ENCODE measurements at places on chromosomes 5 and 9. TPM values are rescaled to one million over a fixed set of nuclear protein-coding genes. Genes with fewer than 3 reads are reported as not detected.

DNA sequence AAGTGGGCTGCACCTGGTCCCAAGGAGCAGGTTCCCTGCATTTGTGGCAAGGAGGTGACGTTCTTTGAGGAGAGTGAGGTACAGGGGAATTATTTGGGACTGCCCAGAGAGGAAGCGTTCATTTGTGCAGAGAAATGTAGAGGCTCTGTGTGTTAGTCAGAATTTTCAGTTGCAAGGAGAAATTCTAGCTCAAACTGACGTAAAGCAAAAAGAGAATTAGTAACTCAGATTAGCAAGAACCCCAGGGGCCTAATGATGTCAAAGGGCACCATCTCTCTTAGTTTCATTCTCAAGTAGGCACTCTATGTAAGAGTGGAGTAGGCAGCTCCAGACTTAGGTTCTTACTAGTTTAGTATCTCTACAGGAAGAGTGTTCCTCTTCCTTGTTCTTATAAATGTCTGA, 2.4 kb upstream of the TXN start:
- no peaks in the 10 kb centered on the region for H3K36me3 ChIP-seq
- no peak overlapping the region for H3K27ac ChIP-seq
- no peak overlapping the region for H3K4me3 ChIP-seq
- DNase-seq, result no peak
- H3K27me3 ChIP-seq, result no peaks in the 10 kb centered on the region

GRCh38 chr5:147179562-147180147, 55.2 kb upstream of the STK32A start:
- H3K4me1 ChIP-seq, result peaks cover 22% of the 10 kb centered on the region
- no peak overlapping the region for H3K27ac ChIP-seq
- H3K4me3 ChIP-seq, result no peak overlapping the region
- H3K27me3 ChIP-seq, result no peaks in the 10 kb centered on the region
- no peaks in the 10 kb centered on the region for H3K36me3 ChIP-seq

GRCh38 chr5:57219386-57219785, 45.5 kb downstream of the GPBP1 start:
- no peak overlapping the region for H3K4me3 ChIP-seq
- H3K27me3 ChIP-seq, result no peaks in the 10 kb centered on the region
- peak overlapping the region; percentile 2 for H3K27ac ChIP-seq
- H3K4me1 ChIP-seq, result peaks cover 9% of the 10 kb centered on the region
- H3K36me3 ChIP-seq, result peaks cover 4% of the 10 kb centered on the region
- DNase-seq, result no peak

DNA sequence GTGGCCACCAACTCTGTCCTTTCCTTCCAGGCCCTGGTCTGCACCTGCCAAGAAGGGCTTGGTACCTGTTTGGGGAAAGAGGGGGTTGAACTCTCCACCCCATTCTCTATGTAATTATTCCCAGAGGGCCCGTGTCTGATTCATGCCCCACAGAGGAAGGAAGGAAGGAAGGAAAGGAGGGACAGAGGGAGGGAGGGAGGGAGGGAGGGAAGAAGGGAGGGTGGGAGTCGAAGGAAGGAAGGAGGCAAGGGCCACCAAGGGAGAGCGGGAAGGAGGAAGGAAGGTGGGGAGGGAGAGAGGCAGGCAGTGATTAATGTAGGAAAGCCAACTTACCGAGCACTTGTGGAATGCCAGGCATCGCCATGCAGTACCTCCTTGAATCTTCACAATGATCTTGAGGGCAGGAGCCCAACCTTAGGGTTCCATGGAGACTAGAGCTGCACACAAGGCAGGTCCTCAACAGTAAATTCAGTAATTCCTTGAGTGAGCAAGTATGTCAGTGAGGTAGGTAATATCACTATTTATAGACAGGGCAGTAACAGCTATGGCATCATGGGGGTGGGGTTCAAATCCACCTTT, 75.8 kb downstream of the FGF18 start:
- no peaks in the 10 kb centered on the region for H3K27me3 ChIP-seq
- no peaks in the 10 kb centered on the region for H3K36me3 ChIP-seq
- no peak overlapping the region for H3K27ac ChIP-seq

FOXI1 gene
- total RNA-seq, result not detected

- no peaks in the 10 kb centered on the region for H3K27me3 ChIP-seq
- no peak overlapping the region for H3K4me3 ChIP-seq
- H3K36me3 ChIP-seq, result no peaks in the 10 kb centered on the region
- H3K4me1 ChIP-seq, result no peaks in the 10 kb centered on the region
- DNase-seq, result no peak
These were observed 58.3 kb downstream of the SVEP1 start for GRCh38 chr9:110521206-110521605.

RABGAP1 gene
- 44.7 TPM for total RNA-seq

NRARP gene
- 7.3 TPM for total RNA-seq

IL13 gene
- not detected for total RNA-seq

FOCAD gene
- total RNA-seq, result 44.4 TPM

DNA sequence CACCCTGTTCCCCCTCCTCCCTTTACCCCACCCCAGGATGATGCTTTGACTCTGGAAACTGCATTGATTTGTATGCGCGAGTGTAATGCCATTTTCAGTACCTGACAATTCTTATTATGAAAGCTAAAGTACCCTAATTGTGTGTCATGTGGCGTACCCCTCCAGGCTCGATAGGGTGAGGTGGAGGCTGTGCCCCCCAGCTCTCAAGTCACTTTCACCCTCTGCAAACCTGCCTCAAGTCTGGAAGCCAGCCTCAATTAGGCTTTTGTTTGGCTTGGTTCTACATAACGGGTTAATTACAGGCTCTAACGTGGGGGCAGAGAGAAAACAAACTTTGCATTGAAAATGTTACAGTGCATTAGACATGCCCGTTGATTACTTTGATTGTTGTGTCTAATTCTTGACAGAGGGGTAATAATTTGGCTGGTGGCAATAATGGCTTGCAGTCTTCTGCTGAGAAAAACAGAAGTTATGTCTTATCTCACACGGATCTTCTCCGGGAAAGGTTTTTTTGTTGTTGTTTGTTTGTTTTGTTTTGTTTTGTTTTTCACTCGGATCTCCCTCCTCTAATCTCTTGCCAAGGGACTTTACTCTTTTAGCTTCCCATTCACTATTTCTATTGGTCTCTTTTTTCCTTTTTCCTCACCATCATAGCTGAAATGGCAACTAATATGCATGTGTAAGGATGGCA, 12.6 kb downstream of the ISL1 start:
- no peak for DNase-seq
- peaks cover 61% of the 10 kb centered on the region for H3K27me3 ChIP-seq
- H3K36me3 ChIP-seq, result no peaks in the 10 kb centered on the region
- H3K27ac ChIP-seq, result no peak overlapping the region
- H3K4me1 ChIP-seq, result no peaks in the 10 kb centered on the region
- H3K4me3 ChIP-seq, result no peak overlapping the region

- DNase-seq, result no peak
- no peaks in the 10 kb centered on the region for H3K4me1 ChIP-seq
- H3K27me3 ChIP-seq, result no peaks in the 10 kb centered on the region
- no peak overlapping the region for H3K4me3 ChIP-seq
- no peaks in the 10 kb centered on the region for H3K36me3 ChIP-seq
These were observed 96.8 kb upstream of the CTSL start for GRCh38 chr9:87629104-87629503.

- no peaks in the 10 kb centered on the region for H3K36me3 ChIP-seq
- H3K27me3 ChIP-seq, result no peaks in the 10 kb centered on the region
- H3K27ac ChIP-seq, result peak overlapping the region; percentile 88
These were observed 46.8 kb downstream of the CYSTM1 start for GRCh38 chr5:140221697-140222223.

GRCh38 chr5:38827525-38827924, 18.3 kb upstream of the OSMR start:
- H3K27ac ChIP-seq, result peak overlapping the region; percentile 24
- H3K4me3 ChIP-seq, result no peak overlapping the region
- DNase-seq, result peak; percentile 50
- H3K36me3 ChIP-seq, result no peaks in the 10 kb centered on the region

GRCh38 chr5:74948031-74948546, 81.9 kb upstream of the FAM169A start:
- no peaks in the 10 kb centered on the region for H3K36me3 ChIP-seq
- H3K27me3 ChIP-seq, result no peaks in the 10 kb centered on the region
- DNase-seq, result no peak
- H3K4me3 ChIP-seq, result no peak overlapping the region

DNA sequence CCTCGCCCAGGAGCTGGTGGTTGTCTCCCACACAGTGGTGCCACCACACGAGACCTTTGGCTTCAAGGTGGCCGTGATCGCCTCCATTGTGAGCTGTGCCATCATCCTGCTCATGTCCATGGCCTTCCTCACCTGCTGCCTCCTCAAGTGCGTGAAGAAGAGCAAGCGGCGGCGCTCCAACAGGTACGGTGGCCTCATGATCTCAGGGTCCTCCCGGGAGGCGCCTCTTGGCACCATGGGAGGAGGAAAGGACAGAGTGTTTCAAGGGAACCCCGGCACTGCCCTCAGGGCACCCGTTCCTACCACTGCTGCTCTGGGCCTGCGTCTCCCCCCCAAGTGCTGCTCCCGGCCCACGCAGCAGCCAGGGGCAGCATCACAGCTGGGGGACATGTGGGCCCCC, 18.2 kb upstream of the CARD19 start:
- H3K27ac ChIP-seq, result no peak overlapping the region
- H3K27me3 ChIP-seq, result no peaks in the 10 kb centered on the region
- no peak overlapping the region for H3K4me3 ChIP-seq
- no peaks in the 10 kb centered on the region for H3K36me3 ChIP-seq
- no peak for DNase-seq

DNA sequence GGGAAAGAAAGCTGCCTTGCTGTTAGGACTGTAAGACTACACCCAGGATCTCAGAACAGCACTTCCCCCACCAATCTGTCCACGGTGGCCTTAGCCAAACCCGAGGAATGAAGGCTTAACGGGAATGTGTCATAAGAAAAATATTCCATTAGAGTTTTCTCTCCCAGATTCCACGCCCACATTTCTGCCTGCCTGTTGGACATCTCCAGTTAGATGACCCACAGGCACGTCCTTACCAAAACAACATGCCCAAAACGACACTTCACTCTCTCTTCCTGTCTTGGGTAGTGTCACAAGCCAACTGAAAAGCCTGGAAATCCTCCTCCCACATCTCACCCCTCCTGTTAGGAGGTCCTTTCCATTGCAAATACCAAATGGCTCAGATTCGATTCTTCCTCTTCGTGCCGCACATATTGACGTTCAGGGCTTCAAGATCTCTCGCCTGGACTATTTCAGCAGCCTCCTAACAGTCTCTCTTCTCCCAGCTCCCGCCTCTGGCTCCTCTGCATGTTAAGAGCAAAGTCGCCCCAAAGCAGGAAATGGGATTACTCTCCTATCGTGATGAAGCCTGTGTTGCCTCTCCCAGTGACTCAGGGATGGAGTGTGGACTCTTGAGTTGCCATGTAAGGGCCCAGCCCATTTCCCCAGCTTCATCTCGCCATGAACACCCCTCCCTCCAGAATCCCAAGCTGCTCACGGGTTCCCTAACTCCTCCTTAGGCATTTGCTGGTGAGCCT, 159.3 kb downstream of the NR3C1 start:
- H3K36me3 ChIP-seq, result no peaks in the 10 kb centered on the region
- H3K27me3 ChIP-seq, result no peaks in the 10 kb centered on the region
- peak; percentile 98 for DNase-seq
- H3K27ac ChIP-seq, result peak overlapping the region; percentile 99
- H3K4me3 ChIP-seq, result peak overlapping the region; percentile 46
- H3K4me1 ChIP-seq, result peaks cover 51% of the 10 kb centered on the region

FBLL1 gene
- 3.3 TPM for total RNA-seq

- H3K27me3 ChIP-seq, result no peaks in the 10 kb centered on the region
- H3K4me1 ChIP-seq, result no peaks in the 10 kb centered on the region
- H3K27ac ChIP-seq, result no peak overlapping the region
- H3K4me3 ChIP-seq, result no peak overlapping the region
- no peak for DNase-seq
These were observed 18.9 kb downstream of the GOLPH3 start for GRCh38 chr5:32155211-32155610.

GRCh38 chr5:558326-558725, 34.1 kb upstream of the SLC9A3 start:
- H3K4me3 ChIP-seq, result no peak overlapping the region
- H3K27ac ChIP-seq, result no peak overlapping the region
- peaks cover 8% of the 10 kb centered on the region for H3K27me3 ChIP-seq

DNA sequence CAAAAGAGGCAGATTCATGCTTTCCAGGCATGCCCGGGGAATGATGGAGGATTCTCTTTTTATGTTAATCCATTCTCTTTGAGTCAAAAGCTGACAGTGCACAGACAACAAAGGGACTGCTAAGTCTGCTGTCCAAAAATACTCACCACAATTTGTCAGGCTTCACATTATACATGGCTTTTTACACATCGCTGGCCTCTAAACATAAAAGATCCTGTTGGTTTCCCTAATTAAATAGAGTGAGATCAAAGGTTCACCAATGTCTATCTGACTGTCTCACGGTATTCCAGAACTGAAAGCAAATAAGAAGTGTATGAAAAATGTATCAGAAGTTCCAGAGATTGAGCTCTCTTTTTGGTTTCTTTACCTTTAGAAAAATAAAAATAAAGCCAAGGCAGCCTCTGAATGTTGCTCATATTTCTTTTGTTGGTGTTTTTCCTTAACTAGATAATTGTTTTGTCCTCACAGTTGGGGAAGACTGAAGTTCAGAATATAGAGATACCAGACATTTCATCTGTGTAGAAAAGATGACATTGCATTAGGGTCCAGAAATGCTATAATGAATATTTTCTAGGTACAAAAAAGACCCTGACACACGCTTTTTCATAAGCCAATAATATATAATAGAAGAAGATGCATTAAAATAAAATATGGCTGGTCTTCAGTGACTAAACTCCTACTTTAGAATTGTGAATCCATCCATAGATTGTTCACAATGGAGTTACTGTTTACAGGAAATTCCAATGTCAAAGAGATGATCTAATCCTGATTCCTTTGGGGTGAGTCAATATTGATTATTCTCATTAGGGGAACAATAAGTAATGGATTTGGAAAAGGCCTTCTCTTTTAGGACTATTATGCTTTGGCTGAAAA, 688.2 kb upstream of the CDH6 start:
- H3K27me3 ChIP-seq, result no peaks in the 10 kb centered on the region
- H3K4me3 ChIP-seq, result no peak overlapping the region
- peaks cover 6% of the 10 kb centered on the region for H3K4me1 ChIP-seq
- peak; percentile 76 for DNase-seq
- no peaks in the 10 kb centered on the region for H3K36me3 ChIP-seq

GRCh38 chr5:143041-143440, 48.3 kb upstream of the LRRC14B start:
- no peak overlapping the region for H3K4me3 ChIP-seq
- peaks cover 6% of the 10 kb centered on the region for H3K36me3 ChIP-seq
- no peak overlapping the region for H3K27ac ChIP-seq
- H3K4me1 ChIP-seq, result no peaks in the 10 kb centered on the region
- no peaks in the 10 kb centered on the region for H3K27me3 ChIP-seq
- no peak for DNase-seq

RAPGEF6 gene
- total RNA-seq, result 14.9 TPM

CER1 gene
- 2.8 TPM for total RNA-seq

GRCh38 chr9:33620738-33621439, 96.8 kb downstream of the ANKRD18B start:
- H3K27ac ChIP-seq, result no peak overlapping the region
- peaks cover 8% of the 10 kb centered on the region for H3K4me1 ChIP-seq
- DNase-seq, result peak; percentile 78
- no peak overlapping the region for H3K4me3 ChIP-seq
- no peaks in the 10 kb centered on the region for H3K36me3 ChIP-seq

GRCh38 chr5:84113246-84114105, 271.2 kb downstream of the EDIL3 start:
- no peaks in the 10 kb centered on the region for H3K36me3 ChIP-seq
- H3K27me3 ChIP-seq, result no peaks in the 10 kb centered on the region
- DNase-seq, result peak; percentile 68
- H3K4me3 ChIP-seq, result no peak overlapping the region
- no peak overlapping the region for H3K27ac ChIP-seq

GRCh38 chr5:33558489-33558888, 117.7 kb downstream of the TARS1 start:
- H3K4me1 ChIP-seq, result no peaks in the 10 kb centered on the region
- DNase-seq, result peak; percentile 7
- no peak overlapping the region for H3K4me3 ChIP-seq
- no peak overlapping the region for H3K27ac ChIP-seq
- H3K27me3 ChIP-seq, result no peaks in the 10 kb centered on the region
